Stimulated activated CD8-positive, alpha-beta memory T cell treated with anti-CD3 and anti-CD28 coated beads, Interleukin-2, amount 100 ng/mL, for 1 hour (primary cell): ENCODE measurements at places on chromosomes 7 and 10.

DNA sequence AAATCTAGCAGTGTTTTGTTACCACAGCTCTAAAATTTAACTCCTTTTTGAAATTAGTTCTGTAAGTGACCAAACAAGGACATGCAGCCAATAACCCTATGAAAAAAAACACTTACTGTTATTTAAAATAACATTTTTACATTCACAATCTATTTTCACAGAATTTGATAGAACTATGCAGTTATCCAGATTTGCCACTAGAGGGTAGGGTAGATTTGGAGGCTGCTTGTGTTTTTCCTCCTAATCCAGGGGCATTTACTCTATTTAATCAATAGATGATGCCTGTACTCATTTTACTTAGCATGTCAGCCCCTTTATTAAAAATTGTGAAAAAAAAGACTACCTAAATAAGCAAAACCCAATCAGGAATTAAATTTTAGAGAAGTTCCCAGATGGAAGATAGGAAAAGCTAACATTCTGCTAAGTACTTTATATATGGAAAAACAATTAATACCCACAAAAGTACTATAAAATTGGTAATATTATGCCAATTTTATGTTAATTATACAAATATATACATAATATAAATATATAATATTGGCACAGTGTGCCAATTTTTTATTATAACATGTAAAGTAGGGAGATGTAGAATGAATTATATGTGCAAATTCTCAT lies 18.1 kb upstream of the LIPK start:
- DNase-seq: no peak

DNA sequence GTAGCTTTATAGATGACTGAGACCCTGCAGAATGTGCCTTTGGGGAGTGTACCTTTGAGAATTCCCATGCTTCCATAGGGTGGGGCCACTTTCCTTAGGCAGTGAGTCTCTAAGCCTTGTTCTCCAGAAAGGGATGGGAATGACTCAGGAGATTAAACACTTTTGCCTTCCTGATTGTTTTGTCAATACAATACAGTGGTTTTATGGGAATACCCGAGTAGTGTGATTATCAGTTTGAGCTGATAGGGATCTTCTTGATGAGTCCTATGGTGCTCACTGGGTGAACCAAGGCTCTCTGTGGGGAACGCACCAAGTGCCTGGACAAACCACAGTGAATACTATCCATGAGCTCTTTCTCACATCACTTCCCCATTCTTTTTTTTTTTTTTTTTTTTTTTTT lies 6.3 kb downstream of the MYOF start:
- no peak for DNase-seq

DNA sequence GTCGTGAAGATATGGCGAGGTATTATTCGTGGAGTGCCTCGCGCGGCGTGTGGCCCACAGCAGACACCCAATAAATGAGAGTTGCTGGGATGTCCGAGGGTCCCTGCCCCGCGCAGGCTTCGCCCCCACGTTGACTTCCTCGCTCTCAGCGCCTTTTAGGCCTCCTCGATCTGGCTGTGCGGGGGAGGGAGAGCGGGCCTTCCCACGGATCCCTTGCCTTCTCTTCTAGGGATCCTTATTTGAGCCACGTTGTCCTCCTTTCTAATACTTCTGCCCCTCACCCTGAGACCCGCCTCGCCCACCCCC lies 660 bp downstream of the VCL start:
- no peak for DNase-seq

DNA sequence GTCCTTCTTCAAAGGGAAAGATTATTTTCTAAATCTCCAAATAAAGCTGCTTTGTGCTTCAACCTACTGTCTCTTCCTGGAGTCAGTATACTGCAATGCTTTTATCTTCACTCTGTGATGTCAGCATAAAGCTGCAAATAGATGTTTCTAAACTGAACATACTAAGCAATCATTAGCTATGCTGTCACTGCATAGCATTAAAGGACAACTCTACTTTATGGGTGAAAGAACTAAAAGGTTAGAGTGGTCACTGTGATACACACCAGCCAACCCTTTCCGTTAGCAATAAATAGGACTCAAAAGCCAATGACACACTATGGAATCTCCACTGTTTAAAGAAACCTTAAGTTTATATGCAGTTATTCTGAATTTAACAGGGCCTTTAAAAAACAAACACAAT lies 1.8 kb downstream of the CCDC186 start:
- no peak for DNase-seq

DNA sequence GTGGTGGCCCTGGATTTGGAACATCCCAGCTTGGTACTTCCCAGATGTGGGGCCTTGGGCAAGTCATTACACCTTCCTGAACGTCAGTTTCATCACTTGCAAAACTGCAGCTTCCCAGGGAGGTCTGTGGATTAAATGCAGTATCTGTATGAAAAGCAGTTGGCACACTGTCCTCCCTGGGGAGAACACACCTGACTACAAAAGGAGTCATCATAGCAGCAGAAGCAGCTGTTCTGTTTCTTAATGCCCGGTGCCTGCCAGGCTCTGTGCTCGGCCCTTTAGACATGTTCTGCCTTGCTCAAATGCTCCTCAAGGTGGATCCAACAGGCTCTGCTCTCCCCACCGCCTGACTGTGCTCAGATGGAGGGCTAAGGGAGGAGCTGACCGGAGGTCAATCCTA lies 31.0 kb downstream of the CDCA7L start:
- DNase-seq: no peak

DNA sequence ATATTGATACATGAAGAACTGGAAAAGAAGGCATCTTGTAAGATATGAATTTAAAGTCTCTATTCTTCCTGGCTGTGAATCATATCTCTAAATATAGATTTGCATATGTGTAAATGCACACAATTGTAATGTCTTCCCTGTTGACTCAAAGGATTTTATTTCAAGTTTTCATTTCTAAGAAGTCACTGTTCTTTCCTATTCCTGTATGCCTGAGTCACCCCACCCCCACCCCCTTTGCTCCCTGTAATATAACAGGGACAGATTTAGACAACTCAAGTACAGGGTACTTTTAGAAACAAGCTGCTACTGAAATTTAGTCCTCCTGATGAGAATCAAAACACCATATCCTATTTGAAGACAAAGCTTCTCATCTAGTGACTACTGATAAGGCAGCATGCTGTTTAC lies 43.0 kb upstream of the HECTD2 start:
- no peak for DNase-seq

DNA sequence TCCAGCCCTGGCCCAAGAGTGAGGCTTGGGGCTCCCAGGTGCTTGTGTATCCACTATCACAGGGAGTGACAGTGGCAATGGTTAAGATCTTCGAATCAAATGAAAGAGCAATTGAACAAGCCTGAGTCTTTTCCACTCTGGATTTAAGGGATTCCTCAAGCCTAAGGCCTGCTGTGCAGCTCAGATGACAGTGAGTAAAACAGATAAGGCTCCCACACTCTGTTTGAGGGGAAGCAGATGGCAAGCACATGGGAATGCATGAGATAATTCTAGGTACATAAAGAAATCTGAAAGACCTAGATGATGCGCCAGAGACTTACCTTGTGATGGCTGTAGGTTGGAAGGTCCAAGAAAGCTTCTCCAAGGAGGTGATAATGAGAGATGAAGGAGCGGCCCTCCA lies 95.0 kb downstream of the LRRC18 start:
- no peak for DNase-seq

DNA sequence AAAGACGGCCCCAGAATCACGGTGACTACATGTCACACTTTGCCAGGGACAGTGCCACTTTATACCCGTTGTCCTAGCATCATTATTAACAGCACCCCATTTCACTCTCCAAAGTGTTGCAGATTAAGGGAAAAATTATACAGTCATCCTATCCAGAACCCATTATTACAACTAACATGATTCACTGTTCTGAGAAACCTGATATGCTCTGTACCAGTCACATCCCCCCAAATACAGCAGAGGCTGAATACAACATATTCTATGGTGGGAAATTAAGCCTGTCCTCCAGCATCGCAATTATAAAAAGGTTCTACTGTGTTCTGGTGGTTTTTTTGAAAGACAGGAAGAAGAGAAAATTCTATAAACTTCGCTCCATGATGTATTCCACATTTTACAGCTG lies 162.1 kb downstream of the JAZF1 start:
- no peak for DNase-seq

DNA sequence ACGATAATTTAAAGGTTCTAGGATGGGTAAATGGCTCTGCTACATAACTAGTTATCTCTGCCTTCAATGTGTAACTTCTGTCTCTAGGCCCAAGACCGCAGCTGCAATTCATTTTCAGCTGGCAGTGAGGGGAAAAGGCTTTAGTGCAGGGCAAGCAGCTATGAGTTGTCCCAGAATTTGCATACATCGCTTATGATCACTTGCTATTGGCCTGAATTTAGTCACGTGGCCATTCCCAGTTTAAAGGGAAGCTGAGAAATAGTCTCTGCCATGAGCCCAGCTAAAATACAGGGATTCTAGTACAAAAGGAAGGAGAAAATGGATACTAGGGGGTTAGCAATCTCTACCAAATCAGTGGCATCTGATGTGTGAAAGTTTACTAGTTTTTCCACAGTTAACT lies 145.8 kb upstream of the IMMP2L start:
- DNase-seq: no peak
